Stimulated activated CD8-positive, alpha-beta memory T cell treated with anti-CD3 and anti-CD28 coated beads, Interleukin-15, amount 100 ng/mL, for 1 hour (primary cell): ENCODE measurements at places on chromosomes 2 and 18.

DNA sequence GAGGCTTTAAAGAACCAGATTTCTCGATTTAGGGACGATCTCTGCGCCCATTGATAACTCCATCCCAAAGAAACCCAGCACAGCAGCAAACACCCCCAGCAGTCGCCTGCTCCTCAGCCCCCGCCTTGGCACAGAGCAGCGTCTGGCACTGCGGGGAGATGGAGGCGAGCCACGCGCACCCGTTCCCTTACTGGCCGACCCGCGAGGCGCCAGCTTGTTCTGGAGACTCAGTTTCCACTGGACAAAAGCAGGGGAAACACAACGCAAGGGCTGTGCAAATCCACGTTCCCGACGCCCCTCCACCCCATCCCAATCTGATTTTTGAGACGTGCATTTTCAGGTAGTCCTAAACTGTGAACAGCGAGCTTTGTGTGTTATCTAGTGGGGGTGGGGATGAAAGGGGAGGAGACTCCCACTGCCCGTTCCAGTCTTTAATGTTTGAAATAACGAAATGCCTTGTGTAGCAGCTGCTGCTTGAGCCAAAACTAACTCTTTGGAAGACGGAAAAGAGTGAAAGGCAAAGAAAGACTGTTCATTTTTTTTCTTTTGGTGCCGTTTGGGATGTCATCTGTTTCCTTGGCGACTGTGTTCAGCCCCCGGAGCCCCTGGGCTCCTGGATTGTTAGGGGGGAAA is 143.2 kb downstream of the MEIS1 start:
- no peak for DNase-seq

DNA sequence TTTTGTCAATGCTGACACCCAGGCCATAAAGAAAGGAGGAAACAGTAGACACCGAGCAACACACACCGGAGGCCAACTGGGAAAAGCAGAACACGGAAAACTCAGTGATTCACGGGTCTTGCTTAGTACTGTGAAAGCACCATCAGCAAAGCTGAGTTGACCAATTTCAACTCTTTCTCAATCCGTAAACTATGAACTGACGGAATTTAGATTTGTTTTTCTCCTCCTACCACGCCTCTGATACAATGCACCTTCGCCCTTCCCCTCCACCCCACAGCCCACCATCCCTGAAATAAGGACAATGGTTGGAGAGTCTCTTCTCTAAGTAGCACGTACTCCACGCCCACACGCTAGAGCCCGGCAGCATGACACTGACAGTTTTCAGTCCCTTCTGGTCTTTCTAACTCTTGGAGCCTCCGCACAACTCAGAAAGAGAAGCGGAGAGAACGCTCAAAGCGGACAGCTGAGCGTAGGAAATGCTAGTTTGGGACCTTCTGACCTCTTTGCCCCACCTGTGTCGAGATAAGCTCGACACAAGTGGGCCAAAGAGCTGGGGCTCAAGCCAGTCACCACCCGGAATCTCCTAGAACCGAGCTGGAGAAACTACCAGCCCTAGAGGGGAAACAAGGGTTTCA is 669 bp downstream of the LNPK start:
- DNase-seq = peak; percentile 5

DNA sequence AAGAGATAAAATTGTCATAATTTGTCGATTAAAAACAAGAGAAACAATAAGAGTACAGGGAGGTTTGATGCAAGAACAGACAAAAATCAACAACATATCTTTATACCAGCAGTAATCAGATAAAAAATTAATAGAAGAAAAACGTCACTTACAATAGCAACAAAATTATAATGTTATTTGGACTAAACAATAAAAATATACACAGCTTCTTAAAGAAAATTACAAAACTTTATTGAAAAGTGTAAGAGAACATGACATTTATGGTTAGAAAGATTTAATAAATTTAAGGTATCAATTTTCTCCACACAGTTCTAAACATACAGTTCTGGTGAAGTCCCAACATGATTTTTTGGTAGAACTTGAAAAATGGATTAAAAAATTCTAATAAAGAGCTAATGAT is 12.8 kb downstream of the RNF138 start:
- DNase-seq = no peak

GRCh38 chr18:7479756-7480155 is 87.4 kb upstream of the PTPRM start:
- no peak for DNase-seq

- no peak for DNase-seq
These were observed 70.0 kb upstream of the MAP4K4 start for GRCh38 chr2:101627285-101628029.

GRCh38 chr2:28393114-28393836 is 617 bp downstream of the FOSL2 start:
- no peak for DNase-seq

- no peak for DNase-seq
These were observed 55.9 kb upstream of the ATL2 start for GRCh38 chr2:38432820-38433606.
